Karpas-422 (cell line): ENCODE measurements at places on chromosomes 2 and 18. TPM values are rescaled to one million over a fixed set of nuclear protein-coding genes. Genes with fewer than 3 reads are reported as not detected.

The CCDC74B gene
- 11.9 and 45.0 TPM in 2 replicates for total RNA-seq

The TLK1 gene
- 9.0 and 22.8 TPM in 2 replicates for total RNA-seq

The CAPN14 gene
- 2.0 and 2.6 TPM in 2 replicates for total RNA-seq

The FLACC1 gene
- total RNA-seq: 0.18 and 13.2 TPM in 2 replicates

The WDFY1 gene
- total RNA-seq: 21.9 and 34.7 TPM in 2 replicates

The PLB1 gene
- 0.11 TPM in 1 of 2 replicates, not detected in the other for total RNA-seq

The PLCL1 gene
- not detected in 2 replicates for total RNA-seq

The FEV gene
- not detected in 2 replicates for total RNA-seq

The GFPT1 gene
- total RNA-seq: 15.2 and 24.4 TPM in 2 replicates

The TBR1 gene
- 0.15 TPM in 1 of 2 replicates, not detected in the other for total RNA-seq

The TUBA3D gene
- total RNA-seq: not detected in 2 replicates

The ACADL gene
- total RNA-seq: not detected in 2 replicates

The PMAIP1 gene
- 43.4 and 52.8 TPM in 2 replicates for total RNA-seq

The AGBL5 gene
- total RNA-seq: 30.0 and 35.7 TPM in 2 replicates

The SERPINB4 gene
- total RNA-seq: not detected in 2 replicates

The LRRTM1 gene
- not detected in 2 replicates for total RNA-seq

The TXNDC2 gene
- total RNA-seq: not detected in 2 replicates

The FKBP1B gene
- total RNA-seq: 0.71 and 3.6 TPM in 2 replicates

The ARHGEF33 gene
- total RNA-seq: 0.18 TPM in 1 of 2 replicates, not detected in the other

The SERPINB13 gene
- total RNA-seq: not detected in 2 replicates

The OSR1 gene
- total RNA-seq: not detected in 2 replicates

The NEURL3 gene
- total RNA-seq: not detected in 2 replicates

The NPPC gene
- not detected in 2 replicates for total RNA-seq

The CDK15 gene
- not detected in 2 replicates for total RNA-seq

The OXER1 gene
- total RNA-seq: not detected in 2 replicates

The REEP1 gene
- total RNA-seq: 0.22 TPM in 1 of 2 replicates, not detected in the other

The SULT1C4 gene
- not detected in 2 replicates for total RNA-seq

The C2orf72 gene
- total RNA-seq: not detected in 2 replicates

The C2orf68 gene
- total RNA-seq: 69.1 and 111 TPM in 2 replicates

The NPHP1 gene
- 1.5 and 3.2 TPM in 2 replicates for total RNA-seq

The AQP12A gene
- not detected in 2 replicates for total RNA-seq

The PFN4 gene
- total RNA-seq: 2.1 TPM in 1 of 2 replicates, not detected in the other

The IL36A gene
- total RNA-seq: not detected in 2 replicates

The UGT1A4 gene
- not detected in 2 replicates for total RNA-seq

The RAB31 gene
- total RNA-seq: not detected in 2 replicates

The FSHR gene
- not detected in 2 replicates for total RNA-seq

The SUPT7L gene
- 27.9 and 47.9 TPM in 2 replicates for total RNA-seq

The CHST9 gene
- not detected in 2 replicates for total RNA-seq

The SLC9A4 gene
- total RNA-seq: not detected in 2 replicates
